ENCODE measurements at places on chromosomes 4 and X.
A peak's percentile ranks its signal among the peaks of the same experiment; 100 is the strongest.

DNA sequence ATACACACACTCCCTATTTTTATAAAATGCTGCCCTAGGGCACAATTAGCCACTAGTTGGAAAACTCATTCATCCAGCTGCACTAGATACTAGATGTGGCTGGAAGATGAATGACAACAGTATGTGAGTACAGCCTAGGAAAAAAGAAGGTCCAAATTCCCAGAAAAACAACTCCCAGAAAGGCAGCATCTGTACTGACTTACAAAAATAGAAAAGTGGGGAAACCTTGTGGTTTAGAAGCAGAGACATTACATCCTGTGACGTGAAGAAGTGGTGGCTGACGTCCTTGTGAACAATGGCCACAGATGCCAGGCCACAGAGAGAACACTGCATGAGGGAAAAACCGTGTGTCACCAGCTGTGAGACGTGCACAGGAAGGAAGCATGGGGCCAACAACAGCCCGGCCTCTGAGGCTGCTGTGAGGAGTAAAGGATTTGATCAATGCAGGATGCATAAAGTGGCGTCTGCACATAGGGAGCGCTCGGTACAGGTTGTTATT is 81.2 kb downstream of the SPRY1 start:
- no peak for DNase-seq

DNA sequence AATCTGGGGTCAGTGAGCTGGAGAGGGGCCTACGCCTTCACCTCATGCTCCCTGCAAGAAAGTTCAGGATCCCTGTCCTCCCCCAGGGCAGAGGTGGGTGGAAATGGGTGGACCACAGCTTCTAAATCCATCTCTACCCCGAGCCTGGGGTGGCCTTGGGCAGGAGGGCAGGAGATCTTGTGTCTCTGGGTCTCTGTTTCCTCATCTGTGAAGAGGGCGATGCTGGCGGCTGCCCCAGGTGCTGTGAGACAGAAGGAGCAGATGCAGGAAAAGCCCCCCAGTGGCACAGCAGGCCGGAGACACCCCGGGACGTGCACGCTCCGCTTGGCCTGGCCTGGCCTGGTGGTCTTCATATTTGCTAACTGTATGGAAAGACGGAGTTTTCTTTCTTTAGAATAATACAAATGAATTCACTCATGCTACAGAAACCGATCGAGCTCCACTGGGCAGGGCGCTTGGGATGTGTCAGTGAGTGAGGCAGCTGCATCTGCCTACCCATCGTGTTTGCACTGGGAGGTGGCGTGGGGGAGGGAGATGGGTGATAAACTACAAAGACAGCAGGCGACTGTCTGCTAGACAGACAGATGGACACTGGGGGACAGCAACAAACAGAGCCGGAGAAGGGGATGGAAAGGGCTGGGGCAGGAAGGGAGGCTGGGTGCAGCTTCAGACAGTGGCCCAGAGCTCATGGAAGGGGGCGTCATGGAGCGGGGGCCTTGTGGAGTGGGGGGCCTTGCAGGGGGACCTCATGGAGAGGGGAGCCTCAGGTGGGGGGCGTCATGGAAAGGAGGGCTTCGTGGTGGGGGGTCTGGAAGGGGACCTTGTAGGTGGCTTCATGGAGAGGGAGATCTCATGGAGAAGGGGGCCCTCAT is 136.2 kb downstream of the CPZ start:
- DNase-seq = peak; percentile 67

GRCh38 chr4:85722807-85723206 is 247.9 kb downstream of the ARHGAP24 start:
- DNase-seq = no peak

GRCh38 chr4:85084371-85085094 is 118.0 kb upstream of the WDFY3 start:
- no peak for DNase-seq

DNA sequence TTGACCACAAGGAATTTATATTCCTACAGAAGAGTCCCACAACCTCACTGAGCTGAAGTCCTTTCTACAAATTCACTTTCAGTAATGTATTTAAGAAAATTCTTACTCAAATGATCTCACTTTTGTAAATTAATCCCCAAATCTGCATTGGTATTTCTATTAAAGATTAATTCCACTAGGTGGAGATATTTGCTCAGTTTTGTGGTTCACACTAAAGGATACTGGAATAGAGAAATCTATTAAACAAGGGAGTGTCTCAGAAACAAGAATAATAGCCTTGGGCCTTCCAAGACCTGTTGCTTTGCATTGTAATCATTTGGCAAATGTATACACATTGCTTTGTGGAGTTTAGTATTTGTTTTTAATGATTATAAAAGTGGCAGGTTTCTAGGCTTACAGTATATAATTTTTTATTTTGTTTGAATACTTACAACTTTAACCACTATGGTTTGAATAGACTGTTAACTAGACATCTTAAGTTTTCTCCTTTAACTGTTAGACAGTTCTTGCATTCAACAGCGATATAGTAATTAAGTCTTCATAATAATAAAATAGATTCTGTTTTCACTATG is 25.9 kb downstream of the CFAP299 start:
- no peak for DNase-seq

GRCh38 chr4:159269956-159270355 is 167.1 kb downstream of the RAPGEF2 start:
- no peak for DNase-seq

DNA sequence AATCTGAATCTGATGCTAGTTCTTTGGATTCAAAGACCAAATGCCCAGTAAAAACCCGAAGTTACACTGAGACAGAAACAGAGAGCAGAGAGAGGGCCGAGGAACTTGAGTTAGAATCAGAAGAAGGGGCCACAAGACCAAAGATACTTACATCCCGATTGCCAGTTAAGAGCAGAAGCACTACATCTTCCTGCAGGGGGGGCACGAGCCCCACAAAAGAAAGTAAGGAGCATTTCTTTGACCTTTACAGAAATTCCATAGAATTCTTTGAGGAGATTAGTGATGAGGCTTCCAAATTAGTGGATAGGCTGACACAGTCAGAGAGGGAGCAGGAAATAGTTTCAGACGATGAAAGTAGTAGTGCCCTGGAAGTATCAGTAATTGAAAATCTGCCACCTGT is 309.3 kb downstream of the ANK2 start:
- DNase-seq = no peak

DNA sequence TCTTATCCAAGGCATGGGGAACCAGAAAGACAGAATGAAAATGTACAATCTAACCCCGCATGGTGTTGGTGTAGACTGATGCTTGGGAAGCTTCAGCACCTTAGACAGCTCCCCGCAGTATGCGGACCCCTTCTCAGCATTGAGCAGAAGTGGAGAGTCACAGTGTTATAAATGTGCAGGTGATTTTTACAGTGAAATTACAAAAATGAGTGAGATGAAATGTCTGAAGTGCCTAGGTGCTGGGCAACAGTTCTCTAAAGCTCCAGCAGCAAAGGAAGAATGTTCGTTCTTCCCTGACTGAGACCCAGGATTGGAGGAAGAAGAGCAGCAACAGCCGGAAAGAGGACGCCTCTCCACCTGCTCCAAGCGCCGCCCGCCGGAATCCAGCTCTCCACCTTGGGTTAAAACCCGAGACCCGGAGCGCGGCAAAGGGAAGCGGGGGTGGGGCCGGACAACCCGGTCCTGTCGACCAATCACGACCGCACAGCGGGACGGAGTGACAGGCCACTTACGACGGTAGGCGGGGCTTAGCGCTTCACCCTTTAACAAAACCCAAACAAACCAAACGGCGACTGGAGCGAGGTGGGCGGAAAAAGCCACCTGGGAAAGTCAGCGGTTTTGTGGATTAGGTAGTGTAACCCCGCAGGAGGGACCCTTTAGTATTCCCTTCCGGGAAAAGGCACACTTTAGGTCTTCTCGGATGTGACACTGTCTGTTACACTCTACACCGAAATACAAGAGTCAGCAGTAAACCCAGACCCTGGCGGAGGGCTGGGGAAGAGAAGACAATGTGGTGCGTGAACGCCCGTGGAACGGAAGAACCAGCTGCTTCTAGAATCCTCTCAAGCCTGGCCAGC is at the start of gene GLRA3:
GLRA3 (minus strand) TSS at position 403 of the 857 bp plus-strand sequence. CDS start 436 bp downstream, outside the sequence.
- peak; percentile 85 for DNase-seq

DNA sequence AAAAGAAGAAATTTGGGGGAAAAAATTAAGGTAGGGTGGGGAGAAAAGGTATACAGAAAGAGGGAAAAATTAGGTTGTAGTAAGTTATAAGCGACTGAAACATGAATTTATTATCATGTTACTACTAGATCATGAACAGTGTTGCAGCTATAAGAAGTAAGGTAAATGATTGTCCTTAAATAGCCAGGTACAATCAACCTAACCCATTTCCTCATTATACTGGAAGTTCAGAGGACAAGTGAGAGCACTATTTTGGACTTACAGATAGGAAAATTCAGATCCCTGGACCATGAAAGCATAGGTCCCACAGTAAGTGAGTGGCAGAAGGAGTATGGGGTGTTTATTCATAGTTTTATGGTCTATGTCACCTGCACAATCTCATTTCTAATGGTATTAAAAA is 23.5 kb downstream of the PIR start:
- no peak for DNase-seq

GRCh38 chr4:87060957-87061356 is 126.1 kb downstream of the AFF1 start:
- no peak for DNase-seq

- no peak for DNase-seq
Observed at GRCh38 chrX:123743312-123743711, 10.5 kb upstream of the THOC2 start.

DNA sequence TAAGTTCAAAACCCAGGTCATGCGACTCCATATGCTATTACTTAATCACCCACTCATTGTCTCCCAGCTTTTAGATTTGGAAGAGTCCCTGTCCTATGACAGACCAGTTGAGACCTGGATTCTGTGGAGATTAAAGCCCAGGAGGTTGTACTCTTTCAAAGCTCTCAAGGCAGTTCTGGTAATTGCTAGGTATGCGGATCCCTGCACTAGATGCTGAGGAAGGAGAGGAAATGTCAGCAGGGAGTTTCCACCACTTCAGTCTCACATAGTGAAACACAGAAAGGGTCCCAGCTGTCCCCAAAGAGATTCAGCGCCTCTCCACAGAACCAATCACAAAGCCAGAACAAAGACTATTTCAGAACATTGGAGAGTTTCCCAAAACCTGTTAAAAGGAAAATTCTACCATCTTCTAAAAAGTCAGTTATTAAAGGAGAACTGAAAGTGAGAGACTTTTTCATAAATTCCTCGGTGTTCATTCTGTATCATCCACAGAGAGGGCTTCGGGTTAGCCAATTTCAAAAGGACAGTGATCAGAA is 53.4 kb downstream of the IRF2 start:
- no peak for DNase-seq

DNA sequence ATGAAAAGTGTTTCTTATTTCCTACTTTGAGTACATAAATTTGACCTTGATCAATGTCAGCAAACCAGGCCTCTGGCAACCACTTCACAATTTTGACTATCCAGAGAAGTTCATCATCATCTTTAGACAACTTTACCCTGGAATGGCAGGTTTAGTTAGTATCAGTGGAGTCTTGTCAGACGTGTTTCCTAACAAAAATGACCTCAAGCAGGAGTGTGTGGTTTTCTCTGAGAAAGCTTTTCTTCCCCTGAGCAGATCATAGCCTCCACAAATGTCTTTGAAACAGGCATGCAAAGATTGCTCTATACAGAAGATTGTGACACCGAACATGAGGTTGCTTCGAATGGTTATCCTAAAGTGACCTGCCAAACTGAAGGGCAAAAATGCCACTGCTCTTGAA is 642.3 kb downstream of the RPA4 start:
- DNase-seq = no peak

- DNase-seq = peak; percentile 36
Observed at GRCh38 chr4:150583287-150584110, 1.5 kb downstream of the MAB21L2 start.

DNA sequence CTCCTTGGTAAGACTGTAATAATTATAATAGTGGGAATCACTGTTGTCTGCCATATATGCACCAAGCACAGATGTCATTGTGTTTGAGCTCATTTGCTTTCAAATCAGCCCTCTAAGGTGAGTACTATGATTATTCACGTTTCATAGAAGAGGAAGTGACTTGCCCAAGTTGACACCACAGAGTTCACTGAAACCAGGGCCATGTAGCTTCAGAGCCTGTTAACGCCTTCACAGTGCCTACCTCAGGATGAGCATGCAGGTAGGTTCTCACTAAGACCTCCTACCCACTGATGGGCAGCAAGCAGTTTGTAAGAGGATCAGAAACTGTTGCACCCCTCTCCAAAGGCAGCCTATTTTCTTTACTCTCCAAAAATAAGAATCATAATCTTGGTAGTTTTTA is 27.4 kb downstream of the TMPRSS11A start:
- no peak for DNase-seq

DNA sequence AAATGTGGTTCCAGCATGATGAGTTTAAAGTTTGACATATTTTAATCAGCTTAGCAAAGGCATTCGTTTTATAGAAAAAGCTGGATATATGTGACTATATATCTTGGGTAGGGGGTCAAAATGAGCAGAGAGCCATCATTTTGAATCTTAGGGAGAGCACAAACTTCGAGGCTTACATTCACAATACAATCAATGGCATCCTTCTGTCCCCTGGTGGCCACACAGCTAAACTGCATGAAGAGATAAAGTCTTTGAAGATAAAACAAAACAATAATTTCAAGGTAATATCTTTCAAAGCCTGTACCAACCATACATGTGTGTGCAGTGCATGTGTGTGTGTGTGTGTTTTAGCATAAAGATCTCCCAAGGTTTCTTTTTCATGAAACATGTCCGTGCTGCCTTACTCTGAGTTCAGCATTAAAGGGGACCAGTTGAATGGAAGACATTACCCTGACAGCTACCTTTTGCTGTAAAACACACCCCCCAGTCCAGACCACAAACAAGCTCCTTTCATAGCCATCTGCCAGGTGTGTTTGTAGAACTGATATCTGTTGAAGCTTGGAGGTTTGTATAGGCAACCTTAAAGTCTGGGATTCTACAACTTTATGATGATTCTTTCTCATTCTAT is 22.0 kb downstream of the DYNLT3 start:
- DNase-seq = no peak

GRCh38 chr4:19286924-19287323 is 964.8 kb upstream of the SLIT2 start:
- no peak for DNase-seq

GRCh38 chr4:58175024-58175423 is 1064.8 kb upstream of the IGFBP7 start:
- no peak for DNase-seq

- no peak for DNase-seq
Observed at GRCh38 chrX:32533848-32534247, 677.5 kb downstream of the DMD start.

DNA sequence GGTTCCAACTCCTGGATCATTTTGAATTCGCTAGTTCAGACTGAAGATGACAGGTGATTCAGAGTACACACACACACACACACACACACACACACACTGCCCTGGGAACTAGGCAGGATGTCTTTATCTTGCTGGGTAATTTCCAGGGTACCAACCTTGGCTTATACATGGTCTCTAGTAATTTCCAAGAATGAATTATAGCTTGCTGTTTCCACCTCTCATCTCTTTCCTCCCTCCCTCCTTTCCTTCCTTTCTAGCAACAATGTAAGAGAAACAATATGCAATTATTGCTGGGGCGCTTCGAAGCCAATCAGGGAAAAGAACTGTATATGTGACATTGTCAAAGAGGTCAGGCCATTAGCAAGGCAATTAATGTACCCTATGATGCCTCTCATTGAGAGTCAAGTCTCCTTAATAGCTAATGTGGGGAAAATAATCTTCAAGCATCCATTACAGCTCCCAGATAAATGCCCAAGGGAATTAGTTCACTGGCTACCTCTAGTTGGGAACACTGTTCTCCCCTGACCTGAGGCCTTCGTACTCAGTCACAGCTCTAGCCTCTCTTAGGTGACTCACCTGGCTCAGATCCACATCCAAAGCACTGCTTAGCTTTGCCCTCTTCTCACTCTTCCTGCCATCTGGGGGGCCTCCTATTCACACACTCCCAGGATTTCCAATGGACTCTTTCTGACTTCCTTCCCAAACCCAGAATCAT is 311.5 kb downstream of the PPP1R2C start:
- no peak for DNase-seq

GRCh38 chrX:110258552-110258951 is 59.3 kb downstream of the AMMECR1 start:
- no peak for DNase-seq
